Tongue (tissue), 3 donors: ENCODE measurements at places on chromosomes 16 and 17. TPM values are rescaled to one million over a fixed set of nuclear protein-coding genes. Genes with fewer than 3 reads are reported as not detected.
A peak's percentile ranks its signal among the peaks of the same experiment; 100 is the strongest.

Gene ADAM11
- 0.72 TPM for total RNA-seq

Gene IL21R
- 0.82 TPM for total RNA-seq

Gene SRL
- 445 TPM for total RNA-seq

Gene CCL13
- not detected for total RNA-seq

DNA sequence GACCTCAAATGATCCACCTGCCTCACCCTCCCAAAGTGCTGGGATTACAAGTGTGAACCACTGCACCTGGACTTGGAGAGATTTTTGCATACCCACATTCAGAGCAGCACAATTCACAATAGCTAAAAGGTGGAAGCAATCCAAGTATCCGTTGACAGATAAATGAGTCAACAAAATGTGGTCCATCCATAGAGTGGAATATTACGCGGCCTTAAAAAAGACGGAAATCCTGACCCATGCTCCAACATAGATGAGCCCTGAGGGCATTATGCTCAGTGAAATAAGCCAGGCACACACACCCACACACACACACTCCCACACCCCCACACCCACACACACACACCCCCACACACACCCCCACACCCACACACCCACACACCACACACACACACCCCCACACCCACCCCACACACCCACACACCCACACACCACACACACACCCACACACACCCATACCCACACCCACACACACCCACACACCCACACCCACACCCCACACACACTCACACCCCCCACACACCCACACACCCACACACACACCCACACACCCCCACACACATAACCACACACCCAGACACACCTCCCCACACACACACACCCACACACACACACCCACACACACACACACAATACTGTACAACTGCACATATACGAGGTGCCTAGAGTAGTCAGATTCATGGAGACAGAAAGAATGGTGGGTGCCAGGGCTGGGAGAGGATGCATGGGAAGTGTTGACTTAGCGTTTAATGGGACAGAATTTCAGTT, 124.7 kb downstream of the FOXL1 start:
- no peak for DNase-seq

- DNase-seq, result peak; percentile 33
These were observed 1.1 kb upstream of the RAPGEFL1 start for GRCh38 chr17:40175928-40176753.

DNA sequence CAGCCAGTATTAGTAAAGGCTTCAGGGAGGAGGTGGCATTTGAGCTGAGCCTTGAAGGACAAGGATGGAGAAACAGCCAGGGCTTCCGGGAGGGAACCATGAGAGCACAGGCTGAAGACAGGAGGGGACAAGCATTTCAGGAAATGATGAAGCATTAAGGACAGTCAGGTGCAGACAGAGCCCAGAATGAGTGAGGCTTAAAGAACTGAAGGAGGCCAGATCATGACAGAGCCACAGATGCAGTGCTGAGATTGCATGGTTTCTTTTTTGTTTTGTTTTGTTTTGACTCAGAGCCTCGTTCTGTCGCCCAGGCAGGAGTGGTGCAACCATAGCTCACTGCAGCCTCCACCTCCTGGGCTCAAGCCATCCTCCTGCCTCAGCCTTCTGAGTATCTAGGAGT, 211.5 kb downstream of the SOX9 start:
- no peak for DNase-seq
